GM04504 (cell line): ENCODE measurements at places on chromosomes 2 and 18.

DNA sequence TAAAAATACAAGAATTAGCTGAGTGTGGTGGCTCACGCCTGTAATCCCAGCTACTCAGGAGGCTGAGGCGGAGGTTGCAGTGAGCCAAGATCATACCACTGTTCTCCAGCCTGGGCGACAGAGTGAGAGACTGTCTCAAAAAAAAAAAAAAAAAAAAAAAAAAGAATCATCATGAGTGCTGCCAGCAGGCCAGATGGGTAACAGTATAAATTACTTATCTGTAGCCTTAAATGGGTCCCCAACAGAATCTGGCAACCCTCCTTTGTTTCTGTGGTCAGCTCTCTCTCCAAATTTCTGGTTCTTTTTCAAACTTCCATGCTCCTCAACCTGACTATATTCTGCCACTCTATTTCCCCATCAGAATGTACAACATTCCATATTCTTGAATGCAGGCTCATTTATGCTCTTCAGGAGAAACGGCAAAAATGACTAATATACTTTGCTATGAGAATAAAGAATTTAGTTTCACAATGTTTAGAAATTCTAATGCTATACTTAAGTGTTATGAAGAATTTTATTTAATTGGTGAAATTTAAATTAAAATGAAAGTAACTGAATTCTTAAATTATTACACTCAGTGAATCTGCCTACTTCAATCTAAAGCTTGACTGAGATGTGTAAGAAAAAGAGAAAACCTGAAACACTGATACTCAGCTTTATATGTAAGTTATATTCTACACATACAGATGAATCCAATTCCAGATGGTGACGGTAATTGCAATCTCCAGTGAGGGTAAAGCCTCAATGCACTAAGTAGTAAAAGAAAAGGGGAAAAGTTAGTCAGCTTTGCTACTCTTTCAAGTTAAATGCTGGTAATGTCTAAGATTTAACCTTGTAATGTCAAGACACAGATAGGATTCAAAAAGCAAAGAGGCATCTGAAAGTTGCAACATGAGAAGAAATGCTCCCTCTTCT, 24.8 kb downstream of the LPIN2 start:
- DNase-seq, result peak; percentile 68

GRCh38 chr2:20536619-20537422, 89.9 kb downstream of the RHOB start:
- DNase-seq, result no peak

- no peak for DNase-seq
Observed at GRCh38 chr2:105674859-105675541, 69.7 kb upstream of the NCK2 start.

DNA sequence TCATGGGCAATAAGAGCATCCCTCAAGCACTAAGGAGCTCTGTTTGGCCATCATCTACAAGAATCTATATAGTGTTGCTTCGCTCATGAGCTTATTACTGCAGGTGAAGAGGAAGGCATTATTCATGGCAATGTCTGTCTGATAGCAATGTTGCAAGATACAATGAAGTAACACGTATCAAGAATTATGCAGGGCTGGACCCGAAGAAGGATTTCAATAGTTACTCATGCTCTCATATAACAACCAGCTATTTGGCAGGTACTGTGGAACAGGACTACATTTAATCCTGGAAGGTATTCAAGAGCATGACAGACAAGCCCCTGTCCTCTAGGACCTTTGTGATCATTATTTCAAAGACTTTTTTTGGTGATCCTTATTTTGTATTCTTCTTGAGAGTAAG, 109.6 kb downstream of the LAMA3 start:
- no peak for DNase-seq

DNA sequence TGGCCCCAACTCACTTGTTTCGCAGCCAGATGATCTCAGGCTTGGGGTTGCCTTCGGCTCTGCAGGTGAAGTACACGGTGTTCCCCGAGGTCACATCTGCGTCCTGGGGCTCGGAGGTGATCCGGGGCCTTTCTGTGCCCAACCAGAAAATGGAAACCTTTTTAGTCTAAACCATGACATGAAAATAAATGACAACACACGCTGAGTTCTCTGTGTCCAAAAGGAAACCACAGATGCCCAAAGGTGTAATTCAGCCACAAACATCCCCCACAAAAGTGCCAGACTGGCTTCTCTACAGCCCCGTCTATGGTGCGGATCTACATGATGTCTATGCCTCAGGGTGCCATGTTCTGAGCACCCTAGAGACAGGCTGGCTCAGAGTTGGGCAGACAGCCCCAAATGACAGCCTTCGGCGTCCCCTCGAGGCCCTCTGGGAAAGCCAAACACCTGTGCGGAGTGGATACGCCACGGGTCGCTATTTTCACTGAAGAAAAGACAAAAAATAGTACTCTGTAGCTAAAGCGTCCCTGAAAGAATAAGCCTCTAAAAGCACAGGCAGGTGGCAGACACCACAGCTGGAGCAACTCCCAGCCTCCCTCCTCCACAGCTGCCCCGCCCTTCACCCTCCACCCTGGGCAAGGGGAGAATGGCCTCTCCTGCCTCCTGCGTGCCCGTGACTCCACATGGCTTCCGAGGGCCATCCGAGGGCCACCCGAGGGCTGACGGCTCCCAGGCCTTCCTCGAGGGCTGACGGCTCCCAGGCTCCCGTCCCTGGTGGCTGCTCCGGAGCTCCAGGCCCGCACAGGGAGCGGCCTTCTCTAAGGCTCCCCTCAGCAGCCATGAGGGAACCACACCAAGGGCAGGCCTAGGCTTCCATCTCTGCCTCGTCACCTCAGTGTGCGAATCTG, 67.1 kb downstream of the PXDN start:
- no peak for DNase-seq

DNA sequence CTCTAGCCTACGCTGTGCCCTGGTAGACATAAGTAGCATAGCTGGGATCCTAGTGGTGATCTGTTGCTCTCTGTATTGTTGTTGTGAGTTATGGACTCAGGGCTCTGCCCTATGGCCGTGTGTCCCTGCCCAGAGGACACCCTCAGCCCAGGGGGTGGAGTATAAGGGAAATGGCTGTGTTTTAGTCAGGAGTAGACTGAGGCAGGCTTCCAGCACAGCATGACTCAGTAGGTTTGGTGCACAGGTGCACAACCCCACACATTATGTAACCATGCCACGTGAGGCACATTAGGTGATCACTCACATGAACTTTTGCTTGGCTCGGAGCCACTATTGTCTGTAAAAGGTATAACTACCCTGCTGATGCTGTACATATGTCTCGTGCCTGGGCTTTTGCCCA, 59.9 kb upstream of the PEX13 start:
- DNase-seq, result no peak

DNA sequence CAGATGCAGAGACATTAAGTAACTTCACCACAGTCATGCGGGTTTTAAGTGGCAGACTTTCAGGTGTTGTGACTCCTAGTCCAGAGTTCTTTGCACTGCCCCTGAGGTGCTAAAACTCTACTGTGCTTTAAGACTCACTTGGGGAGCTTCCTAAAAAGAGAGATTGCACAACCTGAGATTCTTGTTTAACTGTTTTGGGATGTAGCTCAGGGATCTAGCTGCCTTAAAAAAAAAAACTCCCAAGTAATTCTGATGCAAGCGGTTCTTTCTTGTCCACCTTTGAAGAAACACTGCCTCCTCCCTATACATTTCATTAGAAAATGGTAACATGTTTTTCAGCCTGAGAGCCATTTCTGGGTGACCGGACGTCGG, 13.0 kb downstream of the IL37 start:
- no peak for DNase-seq

DNA sequence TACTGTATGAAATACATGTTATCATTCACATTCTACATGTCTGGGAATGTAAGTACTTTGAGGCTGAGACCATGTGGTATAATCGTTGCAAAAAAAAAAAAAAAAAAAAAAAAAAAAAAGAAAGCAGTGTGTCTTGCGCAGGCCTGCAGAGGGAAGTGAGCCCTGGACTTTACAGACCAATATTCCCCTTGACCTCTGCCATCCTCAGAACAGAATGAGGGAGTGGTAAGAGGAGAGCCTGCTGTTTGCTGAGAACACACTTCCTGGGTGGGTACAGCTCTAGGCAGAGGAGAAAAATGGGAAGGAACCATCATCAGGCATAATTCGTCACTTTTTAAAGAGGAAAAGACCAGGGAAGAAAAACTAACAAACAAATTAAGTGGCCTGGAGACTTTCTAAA, 28.8 kb upstream of the TBC1D8 start:
- no peak for DNase-seq

DNA sequence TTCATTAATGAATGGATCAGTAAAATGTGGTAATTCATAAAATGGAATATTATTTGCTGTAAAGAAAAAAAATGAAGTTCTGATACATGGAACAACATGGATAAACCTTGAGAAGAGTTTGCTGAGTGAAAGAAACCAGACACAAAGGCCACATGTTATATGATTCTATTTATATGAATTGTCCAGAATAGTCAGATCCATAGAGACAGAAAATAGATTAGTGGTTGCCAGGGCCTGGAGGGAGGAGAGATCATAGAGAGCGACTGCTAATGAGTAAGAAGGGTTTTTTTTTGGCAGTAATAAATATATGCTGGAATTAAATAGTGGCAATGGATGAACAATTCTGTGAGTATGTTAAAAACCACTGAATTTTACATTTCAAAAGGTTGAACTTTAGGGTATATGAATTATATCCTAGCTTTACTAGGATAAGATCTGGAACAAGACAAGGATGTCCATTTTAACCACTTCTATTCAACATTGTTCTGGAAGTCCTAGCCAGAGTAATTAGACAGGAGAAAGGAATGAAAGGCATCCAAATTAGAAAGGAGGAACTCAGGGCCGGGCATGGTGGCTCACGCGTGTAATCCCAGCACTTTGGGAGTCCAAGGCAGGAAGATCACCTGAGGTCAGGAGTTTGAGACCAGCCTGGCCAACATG, 48.8 kb downstream of the MAPRE2 start:
- no peak for DNase-seq

DNA sequence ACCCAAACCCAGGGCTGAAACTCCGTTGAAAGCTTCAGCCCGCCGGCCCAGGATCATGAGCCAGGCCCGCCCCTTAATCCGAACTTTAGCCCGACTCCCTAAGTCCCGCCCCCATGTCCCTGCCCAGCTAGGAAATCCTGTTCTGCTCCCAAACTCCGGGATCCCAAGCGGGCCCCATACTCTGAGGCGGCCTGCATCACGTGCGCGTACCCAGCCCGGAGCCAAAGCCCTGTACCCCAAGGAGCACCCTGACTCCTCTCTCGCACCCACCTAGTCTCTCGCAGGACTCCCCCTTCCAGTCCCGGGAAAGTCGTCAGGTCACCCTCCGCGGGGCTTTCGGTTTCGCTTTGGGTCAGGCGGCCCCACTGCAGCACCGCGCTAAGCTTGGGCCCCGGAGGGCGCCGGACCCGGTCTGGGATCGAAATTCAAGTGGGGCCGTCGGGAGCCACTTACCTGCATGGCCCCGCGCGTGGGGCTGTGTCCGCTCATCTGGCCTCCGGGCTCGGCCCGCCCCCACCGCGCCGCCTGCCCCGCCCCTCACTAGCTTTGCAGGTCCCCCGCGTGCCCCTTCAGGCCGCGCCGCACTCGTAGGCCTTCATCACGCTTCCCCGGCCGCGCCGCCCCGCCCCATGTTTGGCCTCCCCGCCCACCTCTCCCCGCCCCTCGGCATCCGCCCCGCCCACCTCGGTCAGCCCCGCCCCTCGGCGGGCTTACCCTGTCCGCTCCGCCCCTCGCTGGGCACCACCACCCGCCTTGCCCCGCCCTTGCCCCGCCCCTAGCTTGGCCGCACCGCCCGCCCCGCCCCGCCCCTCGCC, at the start of gene DNPEP:
Gene DNPEP, minus strand, starts transcription at position 607 of the 815 bp plus-strand sequence. Its CDS starts 118 bp downstream, at position 489.
- DNase-seq, result peak; percentile 83

- DNase-seq, result no peak
Observed at GRCh38 chr2:2860589-2861300, 516.9 kb downstream of the EIPR1 start.

- DNase-seq, result peak; percentile 93
Observed at GRCh38 chr2:189347540-189347939, 93.7 kb upstream of the WDR75 start.

- no peak for DNase-seq
Observed at GRCh38 chr2:228417956-228418355, 236.5 kb upstream of the SPHKAP start.

GRCh38 chr2:135820003-135820618, 16.9 kb downstream of the LCT start:
- DNase-seq, result no peak

DNA sequence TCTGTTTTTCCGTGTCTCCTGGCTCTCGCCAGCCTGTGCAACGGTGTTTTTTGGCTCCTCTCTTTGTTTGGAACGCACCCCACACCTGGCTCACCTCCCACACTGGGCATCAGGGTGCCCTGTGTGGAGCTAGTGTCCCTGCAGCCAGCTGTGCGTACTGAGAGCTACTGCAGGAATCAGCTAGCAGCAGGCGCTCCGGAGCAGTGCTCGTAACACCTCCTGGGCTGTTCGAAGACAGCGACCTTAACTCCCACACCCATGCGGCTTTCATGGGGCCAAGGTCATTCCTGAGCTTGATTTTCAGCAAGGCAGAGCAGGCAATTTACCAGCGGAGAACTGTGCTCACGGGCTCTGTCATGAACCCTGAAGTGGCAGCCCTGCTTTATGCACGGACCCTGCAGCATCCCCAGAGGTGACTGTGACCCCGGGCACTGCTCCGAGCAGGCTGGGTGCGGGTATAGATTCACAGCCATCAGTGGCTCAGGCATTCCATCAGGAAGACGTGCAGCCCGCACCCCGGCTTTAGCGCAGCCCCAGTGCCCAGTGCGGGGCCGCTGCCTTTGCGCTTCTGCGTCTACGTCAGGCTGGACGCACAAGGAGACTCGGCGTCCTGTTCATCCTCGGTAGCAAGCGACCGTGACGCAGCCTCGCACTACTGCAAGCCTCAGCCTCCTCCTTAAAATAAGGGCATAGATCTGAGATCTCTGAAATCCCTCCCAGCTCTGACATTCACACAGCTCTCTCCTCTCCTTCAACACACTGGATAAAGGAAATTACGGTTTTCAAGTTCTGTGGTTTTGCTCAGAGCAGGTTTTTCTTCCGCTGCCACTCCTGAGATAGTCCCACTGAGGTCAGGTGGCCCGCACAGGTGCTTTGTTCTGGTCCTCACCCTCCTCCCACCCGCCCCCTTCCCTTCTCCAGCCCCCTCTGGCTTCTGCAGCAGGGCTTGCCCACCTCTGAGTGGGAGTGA, 58.2 kb downstream of the ADI1 start:
- DNase-seq, result no peak

DNA sequence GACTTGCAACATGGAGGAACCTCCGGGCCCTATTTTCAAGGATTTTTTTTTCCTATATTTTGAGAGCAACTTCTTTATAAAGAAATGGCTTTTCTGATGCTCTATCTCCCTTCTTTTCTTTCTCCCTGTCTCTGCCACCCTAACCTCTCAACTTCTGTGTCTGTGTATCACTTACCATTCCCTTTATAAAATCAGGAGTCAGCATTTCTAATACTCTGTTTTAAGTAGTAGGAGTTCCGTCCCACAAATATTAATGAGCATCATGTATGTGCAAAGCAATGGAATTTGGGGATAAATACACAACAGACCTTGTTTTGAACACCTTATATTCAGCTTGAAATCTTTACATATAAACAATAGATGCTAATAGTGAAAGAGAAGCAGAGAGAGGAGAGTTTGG, 268.0 kb downstream of the DCC start:
- DNase-seq, result no peak

DNA sequence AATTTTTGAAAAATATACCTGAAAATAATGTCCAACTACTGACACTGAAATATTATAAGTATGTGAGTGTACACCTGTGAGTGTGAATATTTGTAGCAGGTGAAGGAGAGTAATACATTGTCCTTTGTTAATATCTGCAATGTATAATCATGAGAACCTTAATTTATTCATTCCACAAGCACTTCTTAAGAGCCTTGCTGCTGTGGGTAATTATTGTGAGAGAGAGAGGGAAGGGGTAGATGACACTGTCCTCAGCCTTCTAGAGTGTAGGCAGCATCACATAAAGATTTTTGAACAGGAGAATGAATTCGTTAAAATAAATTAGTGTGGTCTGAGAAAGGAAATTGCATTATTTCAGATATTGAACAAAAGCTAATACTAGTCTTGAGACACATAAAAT, 157.2 kb downstream of the MAP2 start:
- DNase-seq, result no peak
